Lower leg skin (tissue), 4 donors: ENCODE measurements at places on chromosomes 2 and 18. TPM values are rescaled to one million over a fixed set of nuclear protein-coding genes. Genes with fewer than 3 reads are reported as not detected.

The GALNT5 gene
- total RNA-seq, result 0.71 TPM

The IL1RL2 gene
- 21.9 TPM for total RNA-seq

The TRAF3IP1 gene
- total RNA-seq, result 8.2 TPM

The STK17B gene
- total RNA-seq, result 25.4 TPM

The SMIM21 gene
- total RNA-seq, result not detected

The ANKRD39 gene
- total RNA-seq, result 15.3 TPM

The CRYBA2 gene
- total RNA-seq, result not detected

The SNORC gene
- total RNA-seq, result 13.9 TPM

The SERPINB2 gene
- 111 TPM for total RNA-seq

The DLX1 gene
- 0.23 TPM for total RNA-seq

The OTOF gene
- total RNA-seq, result 0.49 TPM

The USP34 gene
- total RNA-seq, result 90.9 TPM

The CDKL4 gene
- total RNA-seq, result 0.74 TPM

The RSAD2 gene
- 0.45 TPM for total RNA-seq

The LCT gene
- not detected for total RNA-seq

The MC5R gene
- not detected for total RNA-seq

The CTLA4 gene
- total RNA-seq, result 0.45 TPM

The CIB4 gene
- not detected for total RNA-seq

The FEV gene
- not detected for total RNA-seq

The ELOA2 gene
- total RNA-seq, result not detected

The OR6B2 gene
- not detected for total RNA-seq
